ENCODE measurements at places on chromosomes 4 and X.

- no peak for DNase-seq
These were observed 19.1 kb downstream of the VSIG4 start for GRCh38 chrX:66020631-66021334.

DNA sequence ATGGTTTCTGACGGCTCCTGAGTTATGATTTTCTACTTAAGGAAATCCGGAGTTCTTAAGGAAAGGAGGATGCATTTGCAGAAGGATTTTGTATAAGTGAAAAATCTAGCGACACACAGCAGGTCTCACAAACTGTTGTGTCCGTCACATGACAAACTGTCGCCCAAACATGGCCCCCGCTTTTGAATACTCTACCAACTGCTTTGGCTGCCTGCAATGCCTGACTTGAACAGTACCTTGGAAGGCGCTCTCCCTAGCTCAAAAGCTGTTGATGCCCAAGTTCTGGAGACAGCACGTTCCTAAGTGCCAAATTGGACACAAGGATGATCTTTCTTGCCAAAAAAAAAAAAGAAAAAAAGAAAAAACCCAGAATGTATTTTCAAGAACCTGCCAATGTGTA lies 103.2 kb downstream of the ENPP6 start:
- no peak for DNase-seq

DNA sequence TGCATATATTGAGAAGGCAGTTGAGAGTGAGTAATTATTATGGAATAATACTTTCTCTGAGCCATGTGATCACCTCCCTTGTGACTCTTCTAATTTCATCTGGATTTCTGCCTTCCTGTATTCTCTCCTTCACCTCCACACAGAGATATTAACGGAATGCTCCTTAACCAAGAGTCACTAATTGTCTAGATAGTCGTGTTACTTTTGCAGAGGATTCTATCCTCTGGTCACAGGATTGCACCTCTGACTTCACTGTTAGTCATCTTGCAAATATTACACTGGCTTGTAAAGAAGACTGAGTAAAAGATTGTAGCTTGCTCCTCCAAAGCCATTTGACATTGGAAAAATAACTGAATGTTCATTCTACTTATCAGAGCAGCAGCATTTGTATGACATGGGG lies 160.9 kb downstream of the SH2D1A start:
- DNase-seq, result no peak

- DNase-seq, result no peak
These were observed 1.8 kb upstream of the FAM50A start for GRCh38 chrX:154441984-154442707.

DNA sequence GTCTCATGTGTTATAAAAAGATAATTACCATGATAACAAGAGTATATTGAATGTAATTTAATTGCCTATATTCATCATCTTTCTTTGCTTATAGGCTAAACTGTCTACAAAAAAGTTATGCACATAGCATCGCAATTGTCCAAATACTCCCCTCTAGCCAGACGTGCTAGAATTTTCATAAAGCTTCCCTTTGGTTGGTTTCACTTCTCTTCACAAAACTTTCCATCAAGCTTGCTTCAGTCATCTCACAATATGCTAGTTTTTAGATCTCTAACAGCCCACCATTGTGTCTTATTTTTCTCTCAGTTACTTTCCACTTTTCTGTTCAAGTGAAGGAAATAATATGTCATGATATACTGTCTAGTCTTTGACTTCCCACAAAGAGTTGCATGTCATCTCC lies 448.3 kb upstream of the SPANXN1 start:
- no peak for DNase-seq

DNA sequence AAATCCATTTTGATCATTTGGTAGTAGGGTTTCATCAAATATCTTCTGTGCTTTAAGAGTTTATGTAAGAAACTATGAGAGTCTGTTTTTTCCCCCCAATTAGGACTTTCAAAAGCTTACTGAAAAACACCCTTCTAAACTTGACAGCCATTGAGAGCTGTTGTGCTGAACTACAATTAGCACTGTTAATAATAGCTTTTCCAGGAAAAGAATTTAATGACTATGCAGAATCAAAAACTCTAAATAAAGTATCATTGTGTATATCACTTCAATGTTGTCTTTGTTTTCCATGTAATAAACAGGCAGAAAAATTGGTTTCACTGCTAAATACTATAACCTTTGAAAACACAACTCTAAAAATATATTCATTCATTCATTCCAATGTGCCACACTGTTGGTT lies 121.4 kb upstream of the PDE5A start:
- DNase-seq, result no peak

GRCh38 chr4:176844448-176844847 lies 51.7 kb upstream of the VEGFC start:
- DNase-seq, result no peak

DNA sequence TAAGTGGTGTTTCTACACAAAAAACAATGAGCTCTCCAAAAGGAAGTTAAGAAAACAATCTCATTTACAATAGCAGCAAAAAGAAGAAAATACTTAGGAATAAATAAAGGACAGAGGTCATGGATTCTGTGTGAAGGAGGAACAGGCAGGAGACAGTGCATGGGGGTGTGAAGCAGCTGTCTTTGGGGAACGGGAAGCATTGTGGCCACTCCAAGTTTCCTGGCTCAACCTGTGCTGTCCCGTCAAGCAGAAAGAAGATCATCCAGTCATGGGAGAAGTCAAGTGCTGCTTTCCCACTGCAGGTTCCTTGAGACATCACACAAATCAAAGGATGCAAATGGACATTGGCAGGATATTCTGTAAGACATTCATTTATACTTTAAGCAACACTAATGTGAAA lies 66.1 kb upstream of the MAML3 start:
- no peak for DNase-seq

- no peak for DNase-seq
These were observed 278.6 kb downstream of the ADGRA3 start for GRCh38 chr4:22237155-22237751.

DNA sequence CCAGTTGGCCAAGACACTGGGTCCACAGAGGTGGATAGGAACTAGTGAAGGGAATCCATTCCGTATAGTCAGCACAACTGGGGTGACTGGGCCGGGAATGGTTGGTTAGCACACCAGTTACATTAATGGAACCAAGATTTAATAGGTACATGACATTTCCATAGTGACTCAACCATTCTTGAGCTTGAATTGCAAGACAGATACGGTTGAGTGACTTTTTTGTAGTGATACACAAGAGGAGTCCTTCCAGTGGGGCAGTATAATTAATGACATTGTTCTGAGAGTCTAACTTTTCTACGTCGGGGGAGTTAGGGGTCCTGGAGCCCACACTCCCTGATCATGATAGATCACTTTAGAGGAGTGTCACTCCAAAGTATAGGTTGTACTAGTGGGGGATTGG lies 211.6 kb upstream of the CXCL13 start:
- DNase-seq, result no peak

DNA sequence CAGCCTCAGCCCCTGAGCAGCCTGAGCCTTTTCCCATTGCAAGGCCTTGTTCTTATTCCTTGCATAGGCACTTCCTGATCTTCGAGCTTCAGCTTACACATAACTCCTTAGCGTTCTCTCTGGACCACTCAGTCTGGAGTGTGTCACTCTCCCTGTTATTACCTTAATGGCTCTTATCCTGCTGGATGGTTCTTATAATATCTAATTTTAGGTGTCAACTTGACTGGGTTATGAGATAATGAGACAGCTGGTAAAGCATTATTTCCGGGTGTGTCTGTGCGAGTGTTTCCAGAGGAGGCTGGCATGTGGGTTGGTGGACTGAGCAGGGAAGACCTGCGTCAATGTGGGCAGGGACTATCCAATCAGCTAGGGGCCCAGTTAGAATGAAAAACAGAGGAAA lies 75.7 kb downstream of the HAUS3 start:
- DNase-seq, result no peak

- DNase-seq, result no peak
These were observed 276.8 kb downstream of the SPOCK3 start for GRCh38 chr4:166957451-166957850.

DNA sequence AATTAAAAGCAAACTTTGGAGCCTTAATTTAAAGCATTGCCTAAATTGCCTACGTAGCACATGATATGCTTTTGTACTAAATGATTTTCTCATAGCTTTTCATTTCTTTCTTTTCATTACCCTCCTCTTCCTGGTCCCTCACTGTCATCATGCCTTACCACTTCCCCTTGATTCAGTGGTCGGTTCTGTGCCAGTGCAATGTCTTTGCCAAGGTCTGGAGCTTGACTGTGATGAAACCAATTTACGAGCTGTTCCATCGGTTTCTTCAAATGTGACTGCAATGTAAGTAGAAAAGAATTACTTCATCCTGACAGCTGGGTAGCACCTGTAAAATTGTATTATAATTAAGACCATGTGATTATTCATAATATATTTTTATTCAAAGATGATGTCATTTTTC lies 72.5 kb downstream of the C4orf46 start:
- no peak for DNase-seq

DNA sequence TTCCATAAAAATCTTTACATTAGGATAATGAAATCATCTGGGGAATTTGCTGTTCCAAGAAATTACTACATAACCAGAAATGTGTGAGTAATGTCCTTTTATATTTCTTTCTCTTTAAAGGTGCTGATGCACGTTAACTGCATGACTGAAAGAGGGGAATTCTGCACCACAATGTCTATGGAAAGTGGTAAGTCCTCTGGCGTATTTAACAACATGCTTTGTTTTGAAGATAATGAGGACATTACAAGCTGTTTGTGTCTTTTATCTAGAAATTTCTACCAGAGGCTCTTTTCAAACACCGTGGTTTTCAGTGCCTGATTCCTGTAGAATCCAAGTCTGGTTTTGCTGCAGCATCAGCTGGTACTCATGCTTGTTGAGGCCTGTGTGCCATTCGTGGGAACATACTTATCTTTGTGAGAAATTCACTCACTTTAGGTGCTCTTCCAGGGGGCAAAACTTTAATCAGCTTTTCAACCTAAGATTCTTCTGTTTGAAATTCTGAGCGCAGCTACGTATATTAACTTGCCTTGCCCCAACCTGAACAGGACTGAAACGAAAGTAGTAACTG lies 257.2 kb downstream of the PDHA2 start:
- no peak for DNase-seq

DNA sequence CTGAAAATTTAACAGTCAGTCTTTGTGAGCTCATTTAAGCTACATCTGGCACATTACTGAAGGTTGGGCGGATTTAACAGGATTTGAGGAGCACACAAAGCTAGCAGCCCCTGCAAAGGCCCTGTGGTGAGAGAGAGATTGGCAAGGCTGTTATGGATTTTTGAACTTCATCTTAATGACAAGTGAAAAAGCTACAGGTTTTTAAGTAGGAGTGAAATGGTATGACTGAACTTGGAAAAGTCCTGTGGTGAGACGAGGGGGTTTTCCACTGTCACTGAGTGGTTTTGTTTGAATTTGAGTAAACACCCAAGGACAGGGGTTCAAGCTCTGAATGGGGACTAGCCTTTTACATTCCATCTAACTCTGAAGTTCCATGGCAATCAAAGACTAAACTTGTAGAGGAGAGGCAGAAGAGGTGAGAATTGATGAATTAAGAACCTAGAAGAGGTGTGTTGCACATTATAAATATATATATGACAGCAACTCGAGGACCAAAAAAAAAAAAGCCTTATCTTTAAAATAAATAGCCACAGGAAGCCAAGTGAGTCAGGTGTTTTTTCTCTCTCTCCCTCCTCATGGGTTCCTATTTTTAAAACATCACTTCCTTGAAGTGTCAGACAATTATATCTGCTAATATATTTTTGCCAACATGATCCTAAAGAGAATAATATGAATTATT lies 47.8 kb upstream of the CLNK start:
- DNase-seq, result no peak

DNA sequence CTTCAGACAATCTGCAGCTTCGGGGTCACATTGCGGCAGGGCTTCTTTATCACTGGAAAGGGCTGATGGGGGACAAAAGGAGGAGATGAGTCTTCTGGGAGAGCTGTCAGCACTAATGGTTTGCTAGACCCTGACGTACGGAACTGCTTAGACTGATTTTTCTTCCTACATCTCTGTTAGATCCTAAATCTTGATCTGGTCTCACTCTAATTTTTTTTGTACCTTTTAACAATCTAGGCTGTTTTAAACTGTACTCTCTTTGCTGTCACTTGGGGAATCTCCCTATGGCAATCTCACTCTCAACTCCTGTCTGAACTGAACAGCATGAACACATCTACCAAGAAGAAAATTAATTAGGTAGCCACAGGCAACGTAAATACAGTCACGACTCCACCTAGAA lies 120.1 kb downstream of the SNCA start:
- DNase-seq, result no peak

DNA sequence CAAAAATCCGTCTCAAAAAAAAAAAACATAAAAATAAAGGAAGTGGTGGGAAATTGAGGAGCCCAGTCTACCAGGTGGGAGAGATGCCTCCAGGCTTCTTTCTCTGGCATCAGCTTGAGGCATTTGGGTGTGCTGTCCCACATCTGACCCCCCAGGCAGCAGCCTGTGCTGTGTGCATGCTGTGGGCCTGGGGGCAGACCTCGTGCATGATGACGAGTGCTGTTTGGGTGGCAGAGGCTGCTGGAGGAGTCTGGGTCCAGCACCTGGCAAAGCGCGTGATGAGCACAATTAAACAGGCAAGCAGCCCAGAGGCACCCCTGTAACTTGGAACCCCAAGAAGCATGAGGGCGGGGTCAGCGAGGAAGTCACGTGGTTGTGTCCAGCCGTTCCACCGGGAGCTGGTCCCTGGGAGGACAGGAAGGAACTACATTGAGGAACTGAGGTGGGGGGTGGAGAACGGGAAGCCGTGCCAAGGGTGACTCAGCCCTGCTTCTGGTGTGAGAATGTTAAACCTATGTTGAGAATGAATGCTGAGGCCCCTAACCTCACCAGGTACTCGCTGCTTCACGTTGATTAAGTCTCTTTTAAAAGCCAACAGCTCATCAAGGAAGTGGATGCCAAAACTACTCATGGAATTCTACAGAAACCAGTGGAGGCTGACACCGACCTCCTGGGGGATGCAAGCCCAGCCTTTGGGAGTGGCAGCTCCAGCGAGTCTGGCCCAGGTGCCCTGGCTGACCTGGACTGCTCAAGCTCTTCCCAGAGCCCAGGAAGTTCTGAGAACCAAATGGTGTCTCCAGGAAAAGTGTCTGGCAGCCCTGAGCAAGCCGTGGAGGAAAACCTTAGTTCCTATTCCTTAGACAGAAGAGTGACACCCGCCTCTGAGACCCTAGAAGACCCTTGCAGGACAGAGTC lies 6.1 kb downstream of the TACC3 start:
- DNase-seq, result no peak

- DNase-seq, result no peak
These were observed 75.4 kb upstream of the SCOC start for GRCh38 chr4:140298001-140298400.

DNA sequence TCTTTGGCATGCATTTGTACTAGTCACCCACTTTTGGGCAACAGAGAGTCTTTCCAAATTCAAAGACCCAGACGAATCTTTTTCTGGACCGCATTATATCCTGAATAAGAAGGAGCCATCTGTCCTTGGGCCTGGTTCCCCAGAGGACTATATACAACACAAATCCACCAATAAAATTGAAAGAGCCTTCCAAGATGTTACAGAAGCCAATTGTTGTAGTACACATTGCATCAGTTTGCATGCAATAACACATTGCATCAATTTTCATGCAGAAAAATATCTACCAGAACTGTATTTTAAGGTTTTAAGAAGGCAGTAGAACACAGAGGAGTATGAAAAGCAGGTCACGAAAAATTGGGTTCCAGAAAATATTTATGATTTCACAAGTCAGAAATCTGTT lies 203.2 kb downstream of the HTR2C start:
- no peak for DNase-seq

Data from stimulated activated CD8-positive, alpha-beta memory T cell treated with anti-CD3 and anti-CD28 coated beads, Interleukin-7, amount 100 ng/mL, for 24 hours (primary cell).